ENCODE measurements at places on chromosomes 11 and 22.
A peak's percentile ranks its signal among the peaks of the same experiment; 100 is the strongest.

DNA sequence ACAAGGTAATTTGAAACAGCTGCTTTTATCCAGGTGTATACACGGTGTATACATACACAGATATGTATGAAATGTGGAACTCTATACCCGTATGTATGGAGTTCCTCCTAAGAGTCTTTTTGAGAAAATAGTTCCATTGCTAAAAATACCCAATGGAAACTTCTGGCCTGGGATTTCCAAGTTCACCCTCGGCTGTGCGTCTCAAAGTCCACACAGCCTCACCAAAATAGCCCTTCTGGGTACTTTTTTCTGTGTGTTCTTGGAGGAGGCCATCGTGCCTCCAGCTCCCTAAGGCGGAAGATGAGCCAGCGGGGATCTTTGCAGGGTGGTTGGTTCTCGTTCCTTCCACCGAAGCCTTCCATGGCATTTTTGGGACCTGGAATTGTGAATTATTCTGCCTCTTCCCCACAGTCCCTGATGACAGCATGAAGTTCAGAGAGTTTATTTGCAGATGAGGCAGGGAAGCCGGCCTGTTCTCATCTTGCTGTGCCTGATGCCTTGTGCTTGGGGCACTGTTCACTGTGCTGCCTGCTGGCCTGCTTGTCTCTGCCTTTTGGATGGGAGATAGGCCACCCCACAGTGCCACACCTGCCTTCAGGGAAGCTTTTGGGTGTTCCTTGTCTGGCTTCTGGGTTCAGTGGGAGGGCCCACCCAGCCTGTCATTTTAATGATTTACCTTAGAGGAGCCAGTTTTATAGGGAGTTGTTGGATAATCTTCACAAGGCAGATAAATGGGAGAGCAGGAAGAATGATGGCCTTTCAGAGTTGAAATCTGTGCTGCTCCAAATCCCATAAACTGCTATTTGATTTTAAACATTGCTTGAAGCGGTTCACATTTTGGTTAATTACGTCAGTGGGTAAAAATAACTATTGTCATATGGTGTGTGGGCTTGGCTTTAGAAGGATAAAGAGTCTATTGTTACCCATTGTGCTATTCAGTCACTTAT, 112.7 kb upstream of the OR4B1 start:
- peak; percentile 20 for DNase-seq

DNA sequence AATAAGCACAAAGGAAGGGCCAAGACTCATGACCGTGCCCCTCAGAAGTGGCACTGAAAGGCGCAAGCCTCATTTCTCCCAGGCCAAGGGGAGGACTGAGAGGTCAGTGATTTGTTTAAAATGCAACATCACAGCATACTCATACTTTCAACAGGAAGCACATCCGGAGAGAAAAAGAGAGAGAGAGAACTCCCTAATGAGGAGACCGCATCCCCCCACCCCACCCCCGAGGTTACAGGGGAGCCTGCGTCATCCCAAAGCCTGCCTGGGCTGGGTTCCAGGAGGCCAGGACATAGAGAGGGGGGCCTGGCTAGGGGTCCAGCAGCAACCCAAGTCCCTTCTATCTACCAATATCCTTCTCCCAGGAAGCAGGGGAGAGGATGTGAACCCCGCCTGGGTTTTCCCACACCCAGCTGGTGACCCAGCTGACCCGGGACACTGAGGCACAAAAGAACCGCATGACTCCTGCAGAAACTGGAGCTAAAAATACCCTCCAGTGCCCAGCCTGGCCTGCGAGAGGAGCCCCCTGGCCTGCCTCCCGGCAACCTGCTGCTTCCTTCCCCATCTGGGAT, 3.8 kb downstream of the CSNK1E start:
- peak; percentile 90 for DNase-seq

DNA sequence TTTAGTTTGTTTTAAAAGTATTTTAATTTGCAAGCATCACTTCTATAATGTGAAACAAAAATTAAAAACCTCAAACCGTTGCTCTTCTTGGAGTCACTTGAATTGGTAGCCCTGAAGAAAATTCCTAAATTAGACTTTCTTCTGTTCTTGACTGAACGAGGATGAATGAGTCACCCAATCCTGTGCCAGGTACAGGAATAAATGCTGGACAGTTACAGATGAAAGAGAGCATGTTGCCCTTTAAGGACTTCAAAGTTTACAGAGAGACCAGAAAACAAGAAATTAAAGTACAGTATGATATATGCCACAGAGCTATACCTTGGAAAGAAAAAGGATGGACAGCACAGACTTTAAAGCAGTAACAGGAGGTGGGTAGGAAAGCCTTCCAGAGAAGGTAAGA, 41.3 kb upstream of the CXCR5 start:
- DNase-seq: peak; percentile 17

- DNase-seq: peak; percentile 72
Observed at GRCh38 chr11:86360775-86361395, 13.8 kb upstream of the CCDC81 start.

DNA sequence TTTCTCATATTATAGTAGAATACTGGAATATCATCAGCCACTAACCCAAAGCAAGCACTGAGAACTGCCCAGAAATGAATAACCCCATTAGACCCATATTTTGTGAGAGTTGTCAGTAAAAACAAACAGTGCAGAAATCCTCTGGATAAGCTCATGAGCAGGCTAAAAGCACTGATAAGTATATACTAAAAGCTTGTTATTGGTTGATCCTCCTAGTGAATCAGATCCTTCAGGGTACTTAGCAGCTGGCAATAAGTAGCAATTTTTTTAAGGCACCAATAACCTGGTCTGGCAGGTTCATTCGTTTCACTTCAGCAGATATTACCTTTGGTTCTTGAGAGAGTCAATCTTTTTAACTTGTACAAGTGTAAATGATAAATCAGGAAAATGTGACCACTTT, 1.2 kb downstream of the NOX4 start:
- DNase-seq: peak; percentile 33

DNA sequence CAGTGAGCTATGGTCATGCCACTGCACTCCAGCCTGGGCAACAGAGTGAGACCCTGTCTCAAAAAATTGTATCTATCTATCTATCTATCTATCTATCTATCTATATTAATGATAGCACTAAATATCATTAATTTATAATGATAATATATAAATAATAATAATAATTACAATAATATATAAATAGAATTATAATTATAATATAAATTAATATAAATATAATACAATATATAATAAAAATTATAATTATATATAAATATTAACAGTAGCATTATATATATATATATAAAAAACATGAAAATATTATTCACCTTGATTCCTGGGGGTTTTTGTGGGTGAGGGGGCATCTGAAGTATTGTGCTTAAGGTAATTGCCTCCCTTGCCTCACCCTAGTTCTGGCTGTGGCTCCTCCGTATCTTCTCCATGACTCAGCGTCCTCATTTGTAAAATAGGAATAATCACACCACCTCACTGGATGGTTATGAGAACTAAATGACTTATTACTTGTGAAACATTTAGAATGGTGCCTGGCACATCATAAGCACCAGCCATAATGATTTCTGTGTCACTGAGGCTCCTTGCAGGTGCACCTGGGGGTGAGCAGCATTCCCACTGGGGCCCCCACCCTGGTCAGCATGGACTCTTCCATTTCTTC, 18.8 kb downstream of the RASD2 start:
- DNase-seq: no peak

GRCh38 chr11:114738954-114739353, 60.6 kb downstream of the NXPE2 start:
- DNase-seq: peak; percentile 55

DNA sequence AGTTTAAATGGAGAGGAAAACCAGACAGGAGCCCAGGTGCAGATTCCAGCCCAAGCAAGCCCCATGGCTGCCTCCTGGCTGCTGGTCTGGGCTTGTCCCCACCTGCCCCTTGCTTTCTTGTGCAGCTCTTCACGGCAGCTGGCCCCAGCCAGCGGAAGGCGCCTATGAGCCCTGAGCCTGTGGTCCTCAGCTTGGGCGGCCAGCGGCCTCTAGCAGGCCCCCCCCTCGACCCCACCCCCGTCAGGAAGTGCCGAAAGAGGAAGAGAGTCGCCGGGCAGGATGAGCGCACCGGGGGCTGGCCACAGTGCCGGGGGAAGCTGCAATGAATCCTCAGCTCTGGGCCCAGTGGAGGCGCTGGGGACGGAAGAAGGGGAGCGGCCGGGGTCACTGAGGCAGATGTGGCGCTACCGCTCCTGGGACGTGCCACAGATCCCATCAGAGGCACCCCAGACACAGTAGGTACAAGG, 2.1 kb upstream of the DGKZ start:
- DNase-seq: no peak

- DNase-seq: peak; percentile 38
Observed at GRCh38 chr11:35192347-35192746, 53.4 kb downstream of the CD44 start.

- DNase-seq: peak; percentile 82
Observed at GRCh38 chr11:67629386-67630227, at the start of gene NUDT8. Gene NUDT8 (minus strand): TSS chr11:67629937. CDS start chr11:67629911, 26 bp downstream.

DNA sequence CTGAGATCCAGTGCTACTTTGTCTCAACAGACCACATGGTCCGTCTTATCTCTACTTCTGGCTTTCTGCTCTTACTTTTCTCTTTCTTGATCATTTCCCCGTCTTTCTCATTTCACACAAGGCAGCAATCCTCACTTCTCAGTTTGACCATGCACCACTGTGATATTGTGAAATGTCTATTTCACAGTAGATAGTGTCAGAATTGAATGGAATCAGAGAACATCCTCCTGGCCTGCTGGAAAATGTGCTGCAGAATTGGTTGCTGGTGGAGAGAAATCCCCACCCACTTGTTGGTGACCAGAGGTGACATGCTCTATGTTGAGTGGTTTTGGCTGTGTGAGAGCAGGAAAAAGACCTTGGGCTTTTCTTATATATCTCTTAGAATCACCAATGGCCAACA, 57.8 kb upstream of the RCN1 start:
- peak; percentile 21 for DNase-seq

GRCh38 chr11:95434009-95434408, 203.0 kb upstream of the SESN3 start:
- DNase-seq: no peak

GRCh38 chr11:76194872-76195668, 11.2 kb downstream of the WNT11 start:
- DNase-seq: peak; percentile 10

GRCh38 chr11:120554766-120555432, 43.4 kb downstream of the GRIK4 start:
- peak; percentile 19 for DNase-seq

DNA sequence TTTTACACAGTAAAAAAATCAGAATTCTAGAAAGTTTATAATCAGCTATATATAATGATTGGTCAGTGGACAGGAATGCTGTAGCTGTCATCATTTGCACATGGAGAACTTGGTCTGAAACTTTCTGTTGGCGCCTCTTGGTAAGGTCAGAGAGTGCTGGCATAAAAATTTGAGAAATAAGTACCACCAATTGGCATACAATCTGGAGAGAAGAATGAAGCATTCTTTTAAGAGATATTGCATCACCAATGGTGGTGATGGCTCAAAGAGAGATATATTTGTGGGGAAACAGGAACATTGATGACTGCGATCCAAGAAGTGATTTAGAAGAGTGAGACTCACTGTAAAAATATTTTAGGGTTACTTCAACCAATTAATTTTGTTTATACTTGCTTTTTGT, 19.8 kb upstream of the OOSP1 start:
- DNase-seq: peak; percentile 61

DNA sequence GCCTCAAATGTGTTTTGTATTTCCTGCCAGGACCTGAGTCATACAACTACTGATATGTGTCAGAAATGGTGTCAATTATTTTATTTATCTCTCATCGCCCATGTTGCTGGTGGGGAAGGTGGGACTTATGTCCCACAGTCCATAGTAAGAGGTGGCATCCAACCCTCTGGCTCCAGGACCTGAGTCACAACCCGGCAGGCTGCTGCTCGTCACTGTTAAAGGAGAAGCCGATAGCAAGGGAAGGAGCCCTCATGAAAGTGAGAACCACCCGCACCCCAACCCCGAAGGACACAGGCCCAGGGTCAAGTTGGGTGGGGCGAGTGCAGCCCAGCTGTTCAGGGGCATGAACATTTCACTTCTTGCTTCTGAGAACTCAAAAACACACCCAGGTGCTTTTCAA, 33.1 kb upstream of the TP53I11 start:
- DNase-seq: no peak

- no peak for DNase-seq
Observed at GRCh38 chr11:520428-521176, 13.6 kb upstream of the RNH1 start.

GRCh38 chr11:13116491-13116890, 107.4 kb downstream of the RASSF10 start:
- DNase-seq: no peak

DNA sequence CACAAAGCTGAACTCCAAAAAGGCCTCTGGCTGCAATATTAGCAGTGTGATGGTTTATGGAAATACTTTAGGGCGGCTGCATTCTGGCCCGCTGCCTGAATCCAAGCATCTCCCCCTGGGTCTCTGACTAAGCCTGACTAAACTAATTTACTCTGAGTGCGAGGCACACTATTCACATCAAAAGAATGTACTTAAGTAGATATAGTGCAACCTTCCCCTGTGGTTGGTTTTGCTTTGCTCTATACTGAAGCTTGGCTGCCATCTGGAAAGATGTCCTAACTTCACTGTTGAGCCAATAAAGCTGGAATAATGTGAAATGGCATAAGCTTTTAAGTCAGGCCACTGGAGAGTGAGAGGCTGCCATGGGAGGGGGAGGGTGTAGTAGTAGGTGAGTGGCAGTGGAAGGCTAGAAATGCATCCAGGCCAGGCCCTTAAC, 321.6 kb downstream of the AASDHPPT start:
- DNase-seq: peak; percentile 98

GRCh38 chr22:49997251-49997599, 15.3 kb downstream of the IL17REL start:
- no peak for DNase-seq

DNA sequence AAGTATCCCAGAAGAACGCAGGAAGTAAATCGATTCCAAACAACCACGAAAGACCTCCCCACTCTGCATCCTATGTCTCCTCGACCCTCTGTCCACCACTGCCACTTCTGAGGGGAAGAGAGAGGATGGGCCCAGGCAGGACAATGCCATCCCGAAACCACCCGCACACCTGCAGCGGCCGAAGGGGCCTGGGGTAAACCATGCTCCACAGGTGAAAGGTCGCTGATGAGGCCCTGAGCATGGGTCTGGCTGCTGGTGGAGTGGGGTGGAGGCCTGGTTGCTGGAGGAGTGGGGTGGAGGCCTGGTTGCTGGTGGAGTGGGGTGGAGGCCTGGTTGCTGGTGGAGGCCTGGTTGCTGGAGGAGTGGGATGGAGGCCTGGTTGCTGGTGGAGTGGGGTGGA, 13.1 kb downstream of the TOLLIP start:
- no peak for DNase-seq

- DNase-seq: no peak
Observed at GRCh38 chr11:115576606-115577380, 72.6 kb upstream of the CADM1 start.

DNA sequence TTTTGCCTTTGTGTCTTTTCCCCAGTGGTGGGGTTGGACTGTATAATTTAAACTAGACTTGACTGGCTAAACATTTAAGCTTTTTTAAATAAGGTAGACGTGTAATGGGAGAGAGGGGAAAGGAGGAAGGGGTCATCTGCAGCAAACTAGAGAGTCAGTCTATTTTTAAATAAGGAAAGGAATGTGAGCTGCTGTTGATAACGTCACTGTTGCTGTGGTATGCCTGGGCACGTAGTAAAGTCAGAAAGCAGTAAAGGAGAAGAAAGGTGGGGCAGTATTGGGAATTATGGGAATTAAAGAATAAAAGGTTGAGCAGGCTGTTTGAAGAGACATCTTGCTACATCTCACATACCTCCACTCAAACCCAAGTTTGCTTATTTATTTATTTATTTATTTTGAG, 80.4 kb upstream of the FSHB start:
- no peak for DNase-seq

- no peak for DNase-seq
Observed at GRCh38 chr11:82872377-82873150, 27.7 kb downstream of the PRCP start.

GRCh38 chr11:103730131-103730940, 306.1 kb upstream of the DDI1 start:
- peak; percentile 52 for DNase-seq
